Frontal cortex (tissue), 4 donors: ENCODE measurements at places on chromosomes 16 and 17.

DNA sequence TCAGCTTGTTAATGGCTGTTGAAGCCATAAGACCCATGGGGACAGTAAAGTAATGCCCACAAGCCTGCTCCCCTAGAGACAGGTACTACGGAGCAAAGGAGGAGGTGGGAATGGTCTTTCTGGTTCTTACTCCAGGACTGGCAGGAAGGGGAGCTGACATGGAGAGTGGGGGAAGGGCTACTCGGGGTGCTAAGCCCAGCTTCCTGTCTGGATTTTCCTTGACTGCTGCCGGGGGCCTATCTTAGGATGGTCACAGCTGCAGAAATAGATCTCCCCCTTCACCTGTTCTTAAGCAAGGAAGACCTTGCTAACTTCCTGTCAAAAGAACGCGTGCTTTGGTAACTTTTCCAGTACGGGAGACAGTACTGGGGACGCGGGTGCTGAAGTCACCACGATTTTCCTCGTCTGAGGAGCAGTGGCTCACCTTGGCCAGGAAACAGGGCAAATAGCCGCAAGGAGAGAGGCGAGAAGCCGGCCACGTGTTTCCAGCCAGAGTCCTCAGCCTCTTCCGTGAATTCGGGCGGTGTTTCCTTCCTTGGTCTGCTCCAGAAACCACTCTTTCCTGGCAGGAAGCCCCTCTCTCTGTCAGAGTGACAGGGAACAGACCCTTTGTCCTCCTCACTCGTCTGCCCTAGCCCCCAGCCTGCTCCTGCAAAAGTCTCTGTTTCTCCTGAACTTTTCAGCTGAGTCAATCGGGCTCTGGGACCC lies 656 bp upstream of the PRR29 start:
- DNase-seq: no peak

DNA sequence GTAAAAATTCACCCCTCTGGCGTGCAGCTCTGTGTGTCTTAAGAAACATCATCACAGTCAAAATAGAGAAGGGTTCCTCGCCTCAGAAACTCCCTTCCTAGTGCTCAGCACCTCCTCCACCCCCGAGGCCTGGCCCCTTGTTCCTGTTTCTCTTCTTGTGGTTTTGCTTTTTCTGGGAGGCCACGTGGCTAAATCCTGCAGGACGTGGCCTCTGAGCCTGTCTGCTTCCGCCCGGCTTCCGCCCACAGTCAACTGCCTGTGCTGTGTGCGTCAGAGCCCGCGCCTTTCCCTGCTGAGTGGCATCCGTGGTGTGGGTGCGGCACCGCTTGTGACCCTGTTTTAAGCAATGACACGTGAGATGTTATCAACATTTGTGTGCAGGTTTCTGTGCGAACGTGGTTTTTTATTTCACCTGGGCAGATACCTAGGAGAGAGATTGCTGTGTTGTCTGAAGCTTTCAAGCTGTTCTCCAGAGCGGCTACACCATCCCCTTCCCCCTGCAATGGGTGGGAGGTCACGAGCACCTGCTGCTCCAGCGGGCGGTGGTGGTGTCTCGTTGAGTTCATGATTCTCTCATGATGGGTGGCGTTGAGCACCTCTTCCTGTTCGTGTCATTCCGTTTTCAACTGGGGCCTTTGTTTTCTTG lies 21.7 kb downstream of the ACSF3 start:
- no peak for DNase-seq

- no peak for DNase-seq
These were observed 78.8 kb downstream of the BRIP1 start for GRCh38 chr17:61784510-61784909.

- DNase-seq: no peak
These were observed 532 bp downstream of the KDM6B start for GRCh38 chr17:7834542-7834956.

DNA sequence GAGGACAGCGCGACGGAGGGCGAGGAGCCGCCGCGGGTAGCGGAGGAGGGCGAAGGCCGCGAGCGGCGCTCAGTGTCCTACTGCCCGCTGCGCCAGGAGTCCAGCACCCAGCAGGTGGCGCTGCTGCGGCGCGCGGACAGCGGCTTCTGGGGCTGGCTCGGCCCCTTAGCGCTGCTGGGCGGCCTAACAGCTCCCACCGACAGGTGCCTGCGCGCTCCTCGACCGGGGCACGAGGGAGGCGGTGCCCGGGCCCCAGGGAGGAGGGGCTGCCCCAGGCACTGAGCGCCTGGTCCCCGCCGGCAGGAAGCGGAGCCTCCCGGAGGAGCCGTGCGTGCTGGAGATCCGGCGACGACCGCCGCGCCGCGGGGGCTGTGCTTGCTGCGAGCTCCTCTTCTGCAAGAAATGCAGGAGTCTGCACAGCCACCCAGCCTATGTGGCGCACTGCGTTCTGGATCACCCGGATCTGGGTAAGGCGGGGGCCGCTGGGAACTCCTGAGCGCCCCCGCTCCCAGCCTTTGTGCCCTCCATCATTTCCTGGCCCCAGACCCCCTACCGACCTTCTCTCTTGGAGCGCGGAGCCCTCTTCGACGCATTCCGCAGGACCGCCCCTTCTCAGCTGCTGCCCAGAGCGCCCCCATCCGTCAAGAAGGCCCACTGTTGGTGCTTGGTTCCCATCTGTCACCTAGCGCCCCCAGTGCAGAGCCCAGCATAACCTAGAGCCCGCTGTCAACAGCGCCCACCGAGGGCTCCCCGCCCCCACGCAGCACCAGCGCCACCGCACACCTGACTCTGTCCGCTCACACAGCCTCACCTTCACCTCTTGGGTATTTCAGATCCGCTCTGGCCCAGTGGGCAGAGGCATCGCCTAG lies 3.7 kb downstream of the C17orf50 start:
- DNase-seq: peak; percentile 95

- DNase-seq: no peak
These were observed 77.3 kb downstream of the MPRIP start for GRCh38 chr17:17119533-17119932.

DNA sequence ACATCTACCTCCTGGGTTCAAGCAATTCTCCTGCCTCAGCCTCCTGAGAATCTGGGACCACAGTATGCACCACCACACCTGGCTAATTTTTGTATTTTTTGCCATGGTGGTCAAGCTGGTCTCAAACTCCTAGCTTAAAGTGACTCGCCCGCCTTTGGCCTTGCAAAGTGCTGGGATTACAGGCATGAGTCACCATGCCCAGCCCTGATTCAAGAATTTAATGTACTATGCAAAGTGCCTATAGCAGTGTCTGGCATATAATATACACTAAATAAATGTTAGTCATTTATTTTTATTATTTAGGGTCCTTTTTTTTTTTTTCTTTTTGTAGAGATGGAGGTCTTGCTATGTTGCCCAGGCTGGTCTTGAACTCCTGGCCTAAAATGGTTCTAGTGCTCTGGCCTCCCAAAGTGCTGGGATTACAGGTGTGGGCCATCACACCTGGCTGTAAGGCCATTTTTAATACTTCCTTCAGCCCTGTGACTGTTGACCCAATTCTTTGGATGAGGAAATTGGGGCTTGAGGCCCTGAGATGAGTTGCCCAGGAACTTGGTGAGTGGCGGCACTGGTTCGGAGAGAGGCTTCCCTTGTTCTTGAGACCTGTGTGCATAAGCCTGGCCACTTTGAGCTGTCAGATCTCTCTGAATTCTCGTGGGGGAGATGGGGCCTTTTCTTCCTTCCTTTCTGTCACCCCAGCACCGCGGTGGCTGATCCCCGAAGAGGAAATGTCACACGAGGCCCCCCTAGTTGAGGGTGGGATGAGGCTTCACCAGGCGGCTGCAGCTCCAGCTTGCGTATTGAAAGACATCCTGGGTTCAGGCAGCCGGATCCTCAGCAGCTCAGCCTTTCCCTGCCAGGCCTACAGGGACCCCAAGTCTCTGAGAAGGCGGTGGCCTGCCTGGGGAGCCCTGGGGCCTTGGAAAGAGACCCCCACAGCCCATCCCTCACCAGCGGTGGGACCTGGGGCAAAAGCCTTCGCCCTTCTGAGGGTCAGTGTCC lies 38.7 kb downstream of the LAT start:
- DNase-seq: no peak

DNA sequence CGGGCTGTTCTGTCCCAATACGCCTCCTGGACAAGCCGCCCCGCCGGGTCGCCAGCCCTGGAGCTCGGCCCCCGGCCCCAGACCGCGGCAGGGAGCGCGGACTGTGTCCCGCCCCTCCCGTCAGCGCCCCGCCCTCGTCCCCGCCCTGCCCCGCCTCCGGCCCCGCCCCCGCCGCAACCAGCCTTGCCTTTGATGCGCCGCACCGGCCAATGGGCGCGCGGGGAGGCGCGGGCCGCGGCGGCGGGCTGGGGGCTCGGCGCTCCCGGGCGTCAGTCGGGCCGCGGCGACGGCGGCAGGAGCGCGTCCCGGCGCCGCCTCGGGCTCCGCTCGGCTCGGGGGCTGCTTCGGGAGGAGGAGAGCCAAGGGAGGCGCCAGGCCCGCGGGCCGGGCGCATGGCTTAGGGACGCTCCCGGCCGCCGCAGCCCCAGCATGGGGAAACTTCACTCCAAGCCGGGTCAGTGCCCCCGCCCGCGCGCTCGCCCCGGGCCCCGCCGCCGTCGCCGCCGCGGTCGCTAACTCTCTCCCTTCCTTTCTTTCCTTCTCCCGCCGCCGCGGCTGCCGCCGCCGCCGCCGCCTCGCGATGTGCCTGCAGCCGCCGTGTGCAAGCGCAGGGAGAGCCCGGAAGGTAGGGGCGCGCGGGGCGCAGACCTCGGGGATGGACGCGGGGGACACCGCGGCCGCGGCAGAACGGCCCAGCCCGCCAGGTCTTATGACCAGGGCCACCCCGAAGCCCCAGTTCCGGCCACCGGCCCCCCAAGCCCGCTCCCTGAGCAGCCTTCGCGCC lies at the start of gene NKD1:
TSS of gene NKD1 (plus strand) at position 272 of the 784 bp plus-strand sequence. CDS start at position 430, 158 bp downstream.
- peak; percentile 96 for DNase-seq

DNA sequence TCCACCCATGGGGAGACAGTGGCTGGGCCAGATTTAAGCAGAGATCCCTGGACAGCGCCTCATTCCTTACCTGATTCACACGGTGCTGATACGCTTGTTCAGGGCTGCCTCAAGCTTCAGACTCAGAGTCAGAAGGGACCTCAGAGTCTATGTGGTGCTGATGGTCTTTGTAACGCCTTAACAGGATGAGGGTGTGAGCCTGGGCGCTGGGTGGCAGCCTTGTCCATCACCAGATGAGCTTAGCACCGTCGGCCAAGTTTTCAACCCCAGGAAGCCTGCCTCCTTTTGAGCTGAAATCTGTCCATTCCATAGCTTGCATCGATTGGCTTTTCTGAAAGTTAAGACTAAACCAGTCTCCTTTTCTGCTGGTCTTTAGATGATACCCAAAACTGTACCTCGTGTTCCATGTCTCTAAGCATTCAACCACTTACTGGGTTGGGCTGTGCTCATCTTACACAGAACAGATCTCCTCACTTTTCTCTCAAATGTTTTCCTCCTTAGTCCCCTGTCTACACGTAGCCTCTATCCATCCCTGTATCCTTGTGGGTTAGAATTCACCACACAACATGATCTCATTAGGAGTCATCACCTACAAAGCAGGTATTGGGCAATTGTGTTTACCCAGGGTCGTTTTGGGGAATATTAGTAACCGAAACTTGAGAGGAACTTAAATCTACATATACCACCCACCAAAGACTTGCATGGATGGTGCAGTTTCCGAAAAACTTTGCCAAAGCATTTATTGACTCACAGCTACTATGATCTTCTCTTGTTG lies 573.4 kb downstream of the CDH13 start:
- no peak for DNase-seq

DNA sequence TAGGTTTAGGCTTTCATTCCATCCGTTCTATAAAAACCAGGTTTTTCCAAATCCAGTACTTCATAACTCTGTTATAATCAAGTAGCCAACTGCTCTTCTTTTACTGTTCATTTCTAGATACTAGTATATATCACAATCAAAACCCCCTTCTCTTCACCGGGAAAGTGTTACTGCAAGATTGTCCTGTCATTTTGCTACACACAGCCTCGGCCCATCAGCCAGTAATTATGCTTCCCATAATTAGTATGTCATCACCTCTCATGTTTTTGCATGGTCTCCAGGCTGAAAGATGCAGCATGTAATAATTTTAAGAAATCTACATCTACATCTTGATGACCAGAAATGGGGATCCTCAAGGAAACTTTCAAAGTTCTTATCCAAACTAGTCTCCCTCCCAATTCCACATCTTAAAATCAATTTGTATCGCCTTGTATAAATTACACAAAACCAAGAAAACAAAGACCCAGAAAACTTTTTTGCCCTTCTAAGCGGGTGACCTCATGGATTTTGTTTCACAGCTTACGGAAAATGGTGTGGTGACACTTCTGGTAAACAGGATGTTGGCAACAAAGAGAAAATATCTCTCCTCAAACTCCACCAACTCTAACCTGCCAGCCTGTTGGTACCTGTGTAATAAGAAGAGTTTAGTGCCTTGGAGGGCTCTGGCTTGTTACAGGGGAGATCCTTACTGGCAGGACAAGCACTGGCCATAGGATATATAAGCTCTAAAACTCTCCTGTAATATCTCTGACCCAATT lies 9.3 kb downstream of the TACO1 start:
- DNase-seq: no peak

GRCh38 chr17:68533887-68534694 lies 21.9 kb downstream of the PRKAR1A start:
- no peak for DNase-seq

DNA sequence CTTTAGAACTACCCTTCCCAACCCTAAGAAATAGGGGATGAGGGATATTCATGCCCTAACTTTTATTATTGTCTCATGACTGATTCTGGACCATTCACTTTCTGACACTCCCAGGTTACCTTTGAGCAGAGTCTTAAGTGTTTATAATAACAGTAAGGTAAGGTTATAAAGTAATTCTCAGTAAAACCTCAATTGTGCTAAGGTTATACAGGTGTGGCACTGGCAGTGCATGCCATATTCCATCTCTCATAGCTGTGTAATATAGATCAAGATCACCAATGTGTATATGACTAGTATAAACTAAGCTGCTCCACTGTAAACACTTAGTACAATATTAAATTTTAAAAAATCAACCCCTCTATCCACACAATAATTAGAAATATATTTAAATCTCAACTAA lies 89.1 kb downstream of the KCNJ2 start:
- no peak for DNase-seq

DNA sequence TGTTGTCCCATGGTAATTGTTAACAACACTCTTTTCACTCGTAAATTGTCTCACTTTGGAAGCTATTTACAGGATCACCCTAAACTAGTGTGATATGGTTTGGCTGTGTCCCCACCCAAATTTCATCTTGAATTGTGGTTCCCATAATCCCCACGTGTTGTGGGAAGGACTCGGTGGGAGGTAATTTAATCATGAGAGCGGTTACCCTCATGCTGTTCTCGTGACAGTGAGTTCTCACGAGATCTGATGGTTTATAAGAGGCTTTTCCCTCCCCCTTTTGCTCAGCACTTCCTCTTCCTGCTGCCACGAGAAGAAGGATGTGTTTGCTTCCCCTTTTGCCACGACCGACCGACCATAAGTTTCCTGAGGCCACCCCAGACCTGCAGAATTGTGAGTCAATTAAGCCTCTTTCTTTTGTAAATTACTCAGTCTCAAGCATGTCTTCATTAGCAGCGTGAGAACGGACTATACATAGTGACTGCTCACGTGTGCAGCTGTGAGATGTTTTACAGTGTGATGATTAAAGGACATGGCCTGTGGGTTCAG lies 34.4 kb downstream of the DNAH3 start:
- DNase-seq: no peak

- no peak for DNase-seq
These were observed 36.2 kb downstream of the RAB11FIP4 start for GRCh38 chr17:31427684-31428083.
